Breast epithelium (tissue), 4 donors: ENCODE measurements at places on chromosomes 16 and 17.
A peak's percentile ranks its signal among the peaks of the same experiment; 100 is the strongest.

GRCh38 chr17:40190197-40191021 lies 13.1 kb downstream of the RAPGEFL1 start:
- DNase-seq = no peak

- DNase-seq = peak; percentile 86
Observed at GRCh38 chr17:2303204-2304188, at the start of the genes SMG6 and SRR. Gene SMG6 (minus strand): TSS chr17:2303785. CDS start chr17:2303720, 65 bp downstream. Gene SRR (plus strand): TSS chr17:2303950. CDS start chr17:2315561, 11,611 bp downstream.

DNA sequence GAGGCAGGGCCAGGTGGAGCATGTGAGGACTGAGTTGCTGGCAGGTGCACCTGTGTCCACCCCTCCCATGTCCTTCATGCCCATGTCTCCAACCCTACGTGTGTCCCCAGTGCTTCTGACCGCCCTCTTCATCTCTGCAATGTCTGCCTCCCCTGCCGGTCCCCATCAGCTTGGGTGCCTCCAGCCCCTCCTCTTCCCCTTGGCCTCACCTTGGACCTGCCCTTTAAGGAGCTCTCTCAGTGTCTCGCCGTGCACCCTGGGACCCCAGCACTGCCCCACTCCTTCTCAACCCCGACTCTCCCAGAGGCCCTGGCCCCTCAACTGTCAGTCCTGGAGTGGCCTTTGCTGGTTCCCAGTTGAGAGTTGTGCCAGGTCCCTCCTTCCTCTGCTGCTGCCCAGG lies 15.0 kb downstream of the RIPOR1 start:
- no peak for DNase-seq

DNA sequence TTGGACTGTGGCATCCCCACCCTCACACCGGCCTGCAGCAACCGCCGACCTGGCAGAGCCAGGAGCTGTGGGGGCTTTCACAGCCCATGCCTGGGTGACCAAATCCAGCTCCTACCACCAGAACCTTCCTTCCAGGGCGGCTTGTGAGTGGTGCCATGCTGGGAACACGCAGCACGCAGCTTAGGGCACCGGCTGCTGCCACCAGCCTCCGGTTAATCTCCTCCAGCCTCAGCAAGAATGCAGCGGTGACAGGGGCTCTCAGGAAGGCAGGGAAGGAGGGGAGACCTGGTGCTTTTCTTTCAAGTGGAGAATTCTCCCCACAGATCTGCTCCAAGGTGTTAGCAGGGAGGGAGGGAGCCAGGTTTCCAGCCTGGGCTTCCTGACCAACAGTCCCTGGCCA lies 32.3 kb upstream of the ANKRD40CL start:
- no peak for DNase-seq

DNA sequence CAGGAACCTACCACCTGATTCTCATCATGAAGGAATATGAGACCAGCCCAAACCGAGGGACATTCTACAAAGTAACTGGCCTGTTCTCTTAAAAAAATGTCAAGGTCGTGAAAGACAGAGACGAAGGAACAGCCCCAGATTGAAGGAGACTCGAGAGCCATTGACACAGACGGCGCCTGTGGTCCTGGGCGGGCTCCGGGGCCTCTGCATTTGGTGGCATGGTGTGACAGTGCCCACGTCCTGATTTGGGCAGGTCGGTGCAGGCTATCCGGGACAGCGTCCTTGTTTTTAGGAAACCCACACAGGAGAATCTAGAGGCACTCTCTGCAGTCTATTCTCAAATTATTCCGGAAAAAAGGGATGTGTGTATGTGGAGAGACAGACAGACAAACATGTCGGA lies 64.1 kb downstream of the ADCY9 start:
- no peak for DNase-seq

GRCh38 chr17:43033948-43034881 lies 9.2 kb downstream of the RND2 start:
- no peak for DNase-seq

GRCh38 chr17:17954079-17954478 lies 18.1 kb downstream of the TOM1L2 start:
- DNase-seq = no peak
